ENCODE measurements at places on chromosomes 6 and 20. TPM values are rescaled to one million over a fixed set of nuclear protein-coding genes. Genes with fewer than 3 reads are reported as not detected.
A peak's percentile ranks its signal among the peaks of the same experiment; 100 is the strongest.

The FAM83C gene
- total RNA-seq: not detected

The BHLHE23 gene
- not detected for total RNA-seq

The ADAM33 gene
- 0.62 TPM for total RNA-seq

The MUCL3 gene
- not detected for total RNA-seq

The DLK2 gene
- 19.1 TPM for total RNA-seq

The SIRPB2 gene
- not detected for total RNA-seq

The COX4I2 gene
- not detected for total RNA-seq

The LY6G6C gene
- total RNA-seq: 0.23 TPM

The FAM83B gene
- not detected for total RNA-seq

The SDC4 gene
- total RNA-seq: 93.3 TPM

The SLC35F1 gene
- total RNA-seq: not detected

GRCh38 chr6:20924911-20925543 lies 390.8 kb downstream of the CDKAL1 start:
- H3K36me3 ChIP-seq: no peaks in the 10 kb centered on the region
- no peak overlapping the region for H3K4me3 ChIP-seq
- H3K27me3 ChIP-seq: no peaks in the 10 kb centered on the region
- H3K27ac ChIP-seq: no peak overlapping the region
- no peaks in the 10 kb centered on the region for H3K4me1 ChIP-seq

DNA sequence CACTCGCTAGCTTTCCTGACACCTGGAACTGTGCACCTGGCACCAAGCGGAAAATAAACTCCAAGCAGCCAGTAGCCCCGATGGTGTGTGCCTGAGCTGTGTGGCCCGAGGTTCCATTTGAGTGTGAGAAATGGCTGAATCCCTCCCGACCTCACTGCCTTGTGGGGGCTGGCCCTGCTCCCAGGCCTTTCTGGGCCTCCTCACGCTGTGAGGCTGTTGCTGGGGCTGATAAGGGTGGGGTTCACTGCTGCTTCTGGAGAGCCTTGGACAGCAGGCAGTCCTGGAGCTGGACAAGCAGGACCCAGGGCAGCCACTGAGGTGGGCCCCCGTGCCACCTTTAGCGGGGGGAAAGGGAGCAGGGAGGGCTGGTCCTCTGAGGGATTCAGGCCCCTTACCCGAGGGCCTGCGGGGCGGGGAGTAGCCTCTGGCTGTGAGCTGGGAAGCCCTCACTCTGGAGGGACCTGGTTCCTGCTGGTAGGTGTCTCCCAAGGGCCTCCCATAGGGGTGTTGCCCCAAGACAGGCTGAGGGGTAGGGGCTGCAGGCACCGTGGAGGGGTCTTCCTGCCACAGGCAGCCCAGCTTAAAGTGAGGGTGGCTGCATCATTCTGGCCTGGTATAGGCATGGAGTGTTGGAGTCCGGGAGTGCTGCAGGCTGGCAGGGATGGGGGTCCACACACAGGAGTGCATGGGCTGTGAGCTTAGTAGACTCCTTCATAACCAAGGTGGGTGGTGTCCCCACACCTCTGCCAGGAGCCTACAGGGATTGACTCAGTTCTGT lies 1.7 kb downstream of the PPDPF start:
- no peak for DNase-seq
- peaks cover 7% of the 10 kb centered on the region for H3K4me1 ChIP-seq
- no peak overlapping the region for H3K27ac ChIP-seq
- peak overlapping the region; percentile 32 for H3K4me3 ChIP-seq
- H3K36me3 ChIP-seq: peaks cover 4% of the 10 kb centered on the region

DNA sequence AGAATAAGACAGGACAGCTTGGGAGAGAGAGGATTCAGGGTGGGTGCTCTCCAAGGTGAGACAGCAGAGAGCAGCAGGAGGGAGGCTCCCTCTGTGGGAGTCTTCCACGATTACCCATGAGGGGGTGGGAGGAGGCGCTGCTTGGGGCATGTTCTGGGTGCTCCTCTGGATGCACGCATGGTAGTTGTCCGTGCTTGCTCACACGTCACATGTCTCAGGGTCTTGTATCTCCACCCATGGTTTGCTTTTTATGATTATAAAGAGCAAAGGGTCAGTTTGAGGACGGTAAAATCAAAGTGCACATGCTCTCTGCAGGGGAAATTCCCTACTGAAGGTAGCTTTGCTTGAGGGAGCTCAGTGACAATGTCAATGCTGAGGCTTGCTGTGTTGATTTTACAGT lies 338.4 kb downstream of the THBS2 start:
- peaks cover 3% of the 10 kb centered on the region for H3K27me3 ChIP-seq
- H3K4me3 ChIP-seq: no peak overlapping the region
- no peak for DNase-seq

GRCh38 chr20:38147163-38147562 lies 17.9 kb downstream of the TGM2 start:
- H3K27ac ChIP-seq: no peak overlapping the region
- DNase-seq: no peak
- no peaks in the 10 kb centered on the region for H3K36me3 ChIP-seq
- H3K27me3 ChIP-seq: no peaks in the 10 kb centered on the region
- no peak overlapping the region for H3K4me3 ChIP-seq

- H3K36me3 ChIP-seq: no peaks in the 10 kb centered on the region
- H3K4me1 ChIP-seq: no peaks in the 10 kb centered on the region
- no peak overlapping the region for H3K27ac ChIP-seq
- DNase-seq: no peak
Observed at GRCh38 chr6:108805611-108806167, 42.5 kb upstream of the ARMC2 start.

DNA sequence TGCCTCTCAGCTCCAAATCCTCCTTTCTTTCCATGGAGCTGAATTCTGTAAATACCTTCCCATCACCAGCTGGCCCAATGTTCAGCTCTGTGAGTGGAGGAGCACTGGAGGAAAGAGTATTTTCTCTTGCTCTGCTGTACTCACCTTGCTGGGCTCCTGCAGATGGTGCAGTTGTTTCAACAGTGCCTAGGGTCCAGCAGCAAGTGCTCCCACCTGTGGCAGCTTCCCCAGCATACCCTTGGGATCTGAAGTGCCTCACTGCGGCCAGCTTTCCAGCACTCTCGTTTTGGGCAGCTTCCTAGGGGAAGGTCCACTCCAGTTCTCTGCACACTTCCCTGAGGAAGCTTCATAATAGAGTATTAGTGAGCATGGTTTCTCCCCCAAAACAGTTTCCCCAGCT lies 170.9 kb downstream of the ARHGAP18 start:
- no peak overlapping the region for H3K27ac ChIP-seq
- H3K36me3 ChIP-seq: no peaks in the 10 kb centered on the region
- no peak for DNase-seq
- no peak overlapping the region for H3K4me3 ChIP-seq
- H3K4me1 ChIP-seq: no peaks in the 10 kb centered on the region

DNA sequence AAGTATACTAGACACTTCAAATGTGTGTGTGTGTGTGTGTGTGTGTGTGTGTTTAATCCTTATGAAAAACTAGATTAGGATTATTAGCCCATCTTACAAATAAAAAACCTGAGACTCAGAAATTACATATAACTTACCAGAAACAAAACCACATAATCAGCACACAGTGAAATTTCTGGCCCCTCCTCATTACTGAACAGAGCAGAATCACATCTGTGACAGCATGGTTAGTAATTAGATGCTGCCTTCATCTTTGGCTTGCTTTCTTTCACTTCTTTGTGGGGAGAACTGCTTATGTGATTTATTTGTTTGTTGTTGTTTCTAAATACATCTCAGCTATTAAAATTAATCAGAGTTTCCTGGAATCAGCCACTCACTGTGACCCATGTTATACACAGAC lies 267.1 kb downstream of the TENT5A start:
- no peak overlapping the region for H3K4me3 ChIP-seq
- H3K36me3 ChIP-seq: no peaks in the 10 kb centered on the region
- no peak for DNase-seq
- H3K27me3 ChIP-seq: no peaks in the 10 kb centered on the region
- no peaks in the 10 kb centered on the region for H3K4me1 ChIP-seq

GRCh38 chr20:51413857-51414256 lies 128.7 kb downstream of the NFATC2 start:
- no peaks in the 10 kb centered on the region for H3K27me3 ChIP-seq
- no peak for DNase-seq
- H3K36me3 ChIP-seq: no peaks in the 10 kb centered on the region
- no peak overlapping the region for H3K4me3 ChIP-seq

DNA sequence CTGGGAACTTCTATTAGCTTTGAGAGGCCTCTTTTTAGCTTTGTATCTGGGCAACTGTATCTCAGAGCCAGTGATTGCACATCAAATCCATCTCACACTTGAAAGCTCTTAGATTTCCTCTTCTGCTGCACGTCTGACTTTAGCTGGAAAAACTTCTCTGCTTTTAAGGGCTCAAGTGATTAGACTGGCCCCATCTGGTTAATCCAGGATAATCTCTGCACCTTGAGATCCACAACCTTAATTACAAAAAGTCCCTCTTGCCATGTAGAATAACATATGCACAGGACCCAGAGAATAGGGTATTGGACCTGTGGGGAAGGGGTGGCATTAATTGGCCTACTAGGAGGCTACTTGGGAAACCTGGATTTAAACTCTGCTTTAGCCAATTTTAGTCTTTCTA lies 24.2 kb downstream of the KLHL31 start:
- H3K4me3 ChIP-seq: no peak overlapping the region
- no peaks in the 10 kb centered on the region for H3K27me3 ChIP-seq
- H3K27ac ChIP-seq: no peak overlapping the region
- DNase-seq: no peak
- no peaks in the 10 kb centered on the region for H3K36me3 ChIP-seq

DNA sequence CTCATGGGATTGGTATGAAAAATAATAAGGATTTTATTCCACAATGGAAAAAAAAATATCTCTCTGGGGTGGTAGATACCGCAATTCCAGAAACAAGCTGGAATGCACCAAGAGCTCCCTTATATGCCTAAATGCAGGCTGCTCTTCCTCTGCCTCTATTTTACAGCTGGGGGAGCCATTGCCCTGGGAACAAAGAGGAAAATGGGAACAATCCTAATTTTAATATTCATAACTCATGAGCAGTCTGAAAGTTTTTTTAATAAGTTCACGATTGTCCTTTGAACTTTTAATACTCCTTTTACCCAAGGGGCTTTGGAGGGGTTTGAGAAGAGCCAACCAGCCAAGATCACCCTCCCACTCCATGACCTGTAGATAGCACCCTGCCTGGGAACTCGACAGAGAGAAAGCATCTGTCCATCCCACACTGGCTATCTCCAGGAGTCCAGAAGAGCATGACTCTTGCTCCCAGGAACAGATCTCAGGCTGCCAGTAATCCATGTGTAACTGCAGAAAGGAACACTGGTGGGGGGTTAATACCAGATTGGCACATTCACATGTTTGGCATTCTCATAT lies 74.7 kb downstream of the CD83 start:
- no peaks in the 10 kb centered on the region for H3K36me3 ChIP-seq
- DNase-seq: no peak
- H3K27ac ChIP-seq: no peak overlapping the region
- H3K27me3 ChIP-seq: peaks cover 16% of the 10 kb centered on the region
- H3K4me3 ChIP-seq: no peak overlapping the region

DNA sequence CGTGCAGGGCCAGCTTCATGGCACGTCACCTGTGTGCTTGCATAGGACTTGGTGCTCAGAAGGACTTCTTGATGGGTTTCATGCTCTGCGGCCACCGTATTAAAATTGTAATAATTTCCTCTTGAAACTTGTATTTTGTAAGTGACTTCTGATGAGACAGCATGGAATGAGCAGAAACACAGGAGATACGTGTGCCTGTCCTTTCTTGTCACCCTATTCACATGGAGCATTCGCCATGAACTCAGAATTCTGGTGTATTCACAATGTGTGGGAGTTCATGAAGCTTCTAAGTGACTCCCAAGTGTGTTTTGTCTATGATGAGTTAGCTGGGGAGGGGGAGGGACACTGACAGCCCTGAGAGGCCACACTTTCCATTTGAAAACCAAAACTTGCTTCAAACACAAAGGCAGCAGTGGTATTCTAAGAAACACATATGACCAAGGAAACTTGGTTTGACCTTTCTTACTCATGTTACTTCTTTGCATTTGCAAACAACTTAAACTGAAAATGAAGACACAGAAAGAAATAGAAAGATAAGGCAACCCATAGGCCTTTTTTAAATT lies 92.1 kb upstream of the NEDD9 start:
- no peaks in the 10 kb centered on the region for H3K27me3 ChIP-seq
- no peaks in the 10 kb centered on the region for H3K36me3 ChIP-seq
- H3K4me1 ChIP-seq: no peaks in the 10 kb centered on the region
- no peak overlapping the region for H3K27ac ChIP-seq
- DNase-seq: no peak
- H3K4me3 ChIP-seq: no peak overlapping the region

GRCh38 chr6:124798942-124799496 lies 163.2 kb upstream of the RNF217 start:
- no peak for DNase-seq
- H3K4me3 ChIP-seq: no peak overlapping the region
- H3K36me3 ChIP-seq: no peaks in the 10 kb centered on the region
- peak overlapping the region; percentile 32 for H3K27ac ChIP-seq

DNA sequence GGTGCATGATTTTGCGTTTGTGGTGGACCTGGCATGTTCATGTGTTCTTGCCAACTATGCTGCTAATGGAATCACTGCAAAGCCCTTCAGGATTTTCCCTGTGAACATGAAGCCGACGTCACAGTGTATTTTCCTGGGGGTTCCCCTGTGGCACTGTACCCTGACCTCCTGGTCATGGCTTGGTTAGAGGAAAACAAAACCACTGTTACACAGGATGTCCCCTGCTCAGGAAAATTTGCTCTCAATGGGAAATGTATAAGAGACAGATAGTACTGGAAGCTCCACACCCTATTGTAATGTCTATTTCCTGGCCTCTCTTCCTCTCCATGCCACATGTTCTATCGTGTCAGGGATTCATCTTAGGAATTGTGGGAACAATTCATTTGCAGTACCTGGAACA lies 19.7 kb downstream of the TSHZ2 start:
- no peak overlapping the region for H3K27ac ChIP-seq
- no peak for DNase-seq
- no peaks in the 10 kb centered on the region for H3K4me1 ChIP-seq

DNA sequence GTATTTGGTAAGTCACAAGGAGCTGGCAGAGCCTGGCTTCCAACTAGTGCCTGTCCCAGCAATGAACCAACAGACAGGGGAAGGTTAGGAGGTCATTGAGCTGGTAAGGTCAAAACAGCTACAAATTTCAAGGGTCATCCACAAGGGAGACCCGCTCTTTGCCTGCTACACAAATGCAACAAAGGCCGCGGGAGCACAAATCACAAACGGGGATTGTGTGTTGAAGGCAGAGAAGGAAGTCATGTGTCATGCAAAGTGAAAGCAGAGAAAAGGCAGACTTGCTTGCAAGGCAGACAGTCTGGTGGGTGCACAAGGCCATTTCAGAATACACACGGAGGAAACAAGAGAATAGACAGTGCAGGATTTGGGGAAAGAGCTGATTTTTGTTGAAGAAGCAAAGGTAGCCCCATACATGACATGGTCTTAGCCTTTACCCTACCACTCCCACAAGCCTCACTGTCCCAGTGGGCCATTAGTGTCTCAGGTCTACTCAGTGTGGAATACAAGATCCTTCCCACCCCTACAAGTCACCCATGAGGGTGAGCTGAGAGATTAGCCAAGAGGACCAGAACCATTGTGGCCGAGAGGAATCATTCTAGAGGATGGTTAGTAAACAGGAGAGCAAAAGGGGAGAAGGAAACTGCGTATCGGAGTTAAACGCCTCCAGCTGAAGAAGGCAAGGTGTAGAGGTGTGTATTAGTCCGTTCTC lies 18.1 kb upstream of the SAMHD1 start:
- no peak overlapping the region for H3K27ac ChIP-seq
- H3K27me3 ChIP-seq: no peaks in the 10 kb centered on the region
- no peaks in the 10 kb centered on the region for H3K4me1 ChIP-seq
- H3K4me3 ChIP-seq: no peak overlapping the region
- DNase-seq: no peak

Measured in Panc1 (cell line).